ENCODE measurements at places on chromosomes 4 and X.

DNA sequence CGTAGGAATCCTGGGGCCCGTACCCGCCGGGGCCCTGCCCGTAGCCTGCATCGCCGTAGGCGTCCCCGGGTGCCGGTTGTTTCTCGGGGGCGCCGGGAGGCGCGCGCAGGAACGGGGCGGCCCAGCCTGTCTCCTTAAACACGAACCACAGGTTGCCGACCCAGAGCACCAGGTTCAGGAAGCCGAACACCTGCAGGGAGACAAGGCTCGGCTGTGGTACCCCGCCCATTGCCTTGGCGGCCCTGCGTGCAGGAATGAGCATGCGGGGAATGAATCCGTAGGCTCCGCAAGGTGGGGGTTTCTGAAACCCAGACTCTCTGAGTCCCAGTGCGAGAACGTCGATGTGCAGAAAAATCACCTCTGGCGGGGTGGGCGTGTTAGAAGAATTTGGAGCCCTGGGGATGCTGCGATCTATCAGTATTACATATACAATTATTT is 5.4 kb upstream of the PRICKLE3 start:
- no peak for DNase-seq

DNA sequence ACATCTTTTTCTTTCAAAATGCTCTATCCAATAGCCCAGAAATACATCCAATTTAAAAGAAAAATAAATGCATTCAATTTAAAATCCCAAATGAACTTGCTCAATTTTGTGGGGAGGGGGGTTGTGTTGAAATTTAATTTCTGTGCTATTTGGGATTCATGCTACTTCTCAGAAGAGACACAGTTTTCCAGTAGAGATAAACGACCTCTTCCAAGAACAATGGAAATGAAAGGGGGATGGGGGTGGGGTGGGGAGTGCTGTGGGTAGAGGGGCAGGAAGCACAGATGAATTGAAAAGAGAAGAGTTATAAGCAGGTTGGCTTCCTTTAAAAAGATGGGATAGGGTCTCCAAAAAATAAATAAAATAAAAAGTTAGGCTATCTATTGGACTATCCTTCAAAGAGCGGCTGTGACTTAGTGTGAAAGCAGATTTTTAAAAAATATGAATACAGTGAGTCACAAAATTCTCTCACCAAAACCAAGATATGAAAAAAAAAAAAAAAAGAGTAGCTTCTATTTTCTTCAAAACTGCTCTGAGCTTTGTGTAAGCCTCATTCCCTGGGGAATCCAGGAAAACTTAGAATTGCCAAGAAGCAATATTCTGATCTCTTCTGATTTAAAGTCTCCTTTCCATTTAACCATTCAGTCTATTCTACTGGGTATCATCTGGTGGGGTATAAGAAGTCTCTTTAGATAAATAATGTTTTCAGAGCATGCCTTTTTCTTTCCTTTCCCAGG is 324.3 kb downstream of the PTTG2 start:
- no peak for DNase-seq

- DNase-seq: no peak
These were observed 1065.7 kb upstream of the FTHL17 start for GRCh38 chrX:32137525-32137924.

- DNase-seq: no peak
These were observed 118.0 kb upstream of the ATP6AP2 start for GRCh38 chrX:40462795-40463194.

DNA sequence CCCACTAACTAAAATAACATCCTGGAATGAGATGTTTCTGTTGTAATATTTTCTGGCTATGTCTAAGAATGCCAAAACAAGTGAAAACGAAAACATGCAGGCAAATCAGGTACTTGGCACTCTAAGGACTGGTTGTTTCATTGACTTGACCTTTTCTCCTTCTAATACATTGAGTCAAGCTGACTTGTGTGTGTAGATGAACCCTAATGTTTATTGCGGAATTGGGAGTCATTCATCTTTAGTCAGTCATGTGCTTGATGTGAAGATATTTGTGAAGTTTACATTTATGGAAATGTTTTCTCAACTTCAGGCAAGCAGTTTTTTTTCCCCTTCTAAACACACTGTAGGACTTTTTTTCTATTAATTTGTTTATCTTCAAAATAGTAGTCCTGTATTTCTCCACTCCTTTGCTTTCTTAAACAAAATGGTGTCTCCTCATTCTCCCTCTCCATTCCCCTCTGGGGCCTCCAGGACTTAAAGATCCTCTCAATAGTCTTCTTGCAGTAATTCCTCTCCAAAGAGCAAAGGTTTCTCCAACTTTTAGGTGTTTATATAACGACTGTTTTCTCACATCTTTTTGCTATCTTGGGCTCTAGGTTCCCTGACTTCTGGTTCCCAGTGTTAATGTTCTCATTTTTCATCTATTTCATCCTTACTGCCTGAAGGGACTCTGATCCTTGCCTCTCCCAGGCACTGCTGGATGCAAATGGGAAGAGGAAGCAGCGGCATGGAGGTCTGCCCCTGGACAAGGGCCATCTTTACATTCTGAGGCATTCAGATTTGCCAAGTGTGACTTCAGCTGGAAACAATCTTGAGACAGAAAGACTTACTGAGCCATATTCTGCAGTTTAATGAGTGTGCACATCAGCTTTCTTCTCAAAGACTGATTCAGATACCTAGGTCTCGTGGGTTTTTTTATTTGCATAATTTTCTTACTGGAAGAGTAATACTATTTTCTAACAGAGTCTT is 166.4 kb downstream of the ARHGAP6 start:
- DNase-seq: no peak

DNA sequence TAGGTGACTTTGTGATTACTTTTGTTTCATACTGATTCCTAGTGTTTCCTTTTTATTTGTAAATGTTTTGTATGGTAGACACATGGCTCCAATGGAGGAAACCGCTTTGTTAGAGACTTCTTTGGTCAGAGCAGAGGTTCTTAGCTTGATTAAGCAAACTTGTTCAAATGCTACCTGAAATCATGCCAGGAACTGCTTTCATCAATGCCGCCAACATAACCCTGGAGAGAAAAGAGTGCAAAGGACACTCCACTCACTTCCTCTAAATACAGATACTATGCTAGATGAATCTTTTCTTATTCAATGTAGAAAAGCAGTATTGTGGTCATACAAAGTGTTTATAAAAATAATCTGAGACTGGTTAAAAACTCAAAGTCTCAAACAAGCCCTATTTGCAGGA is 25.7 kb upstream of the COX7B2 start:
- DNase-seq: no peak

- DNase-seq: no peak
These were observed 72.3 kb downstream of the STAG2 start for GRCh38 chrX:124033821-124034220.

DNA sequence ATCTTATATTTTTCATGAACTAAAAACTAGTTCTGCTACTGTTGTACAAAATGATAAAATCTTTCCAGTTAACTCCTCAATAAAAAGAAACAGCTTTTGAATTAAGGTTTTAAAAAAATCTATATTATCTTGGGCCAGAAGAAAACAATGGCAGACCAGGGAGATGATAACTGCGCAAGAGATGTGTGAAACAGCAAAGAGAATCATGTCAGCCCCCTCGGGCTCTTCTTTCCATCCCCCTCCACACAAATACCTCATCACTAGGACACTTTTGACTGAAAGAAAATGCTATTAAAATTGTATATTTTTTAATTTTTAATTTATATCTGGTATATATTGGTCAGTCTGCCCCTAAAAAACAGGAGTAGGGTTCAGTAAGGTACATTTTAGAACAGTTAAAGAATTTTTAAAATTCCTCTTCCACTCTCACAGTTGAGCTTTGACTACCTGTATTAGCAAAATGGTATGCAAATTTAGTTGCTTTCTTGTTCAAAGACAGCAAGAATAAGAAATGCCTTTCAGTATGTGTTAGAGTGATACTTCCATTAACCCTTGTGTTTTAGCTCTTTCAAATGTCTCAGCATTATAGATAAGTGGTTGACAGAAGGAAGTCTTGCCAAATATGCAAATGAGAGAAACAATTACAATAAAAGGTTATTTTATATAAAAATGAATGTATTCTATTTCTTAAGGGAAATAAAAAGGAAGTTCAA is 36.4 kb upstream of the LCORL start:
- DNase-seq: no peak

DNA sequence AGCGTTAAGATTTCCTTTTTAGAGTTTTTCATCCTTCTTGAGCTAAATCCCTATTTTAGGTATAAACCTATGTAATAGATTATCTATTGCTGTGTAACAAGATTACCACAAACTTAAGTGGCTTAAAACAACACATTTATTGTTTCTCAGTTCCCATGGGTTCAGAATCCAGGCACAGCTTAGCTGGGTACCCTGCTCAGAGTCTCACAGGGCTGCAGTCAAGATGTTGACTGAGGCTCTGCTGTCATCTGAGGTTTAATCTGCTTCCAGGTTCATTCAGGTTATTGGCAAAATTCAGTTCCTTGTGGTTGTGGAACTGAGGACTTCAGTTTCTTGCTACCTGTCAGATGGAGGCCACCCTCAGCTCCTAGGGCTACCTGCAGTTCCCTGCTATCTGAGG is 60.9 kb downstream of the GK start:
- no peak for DNase-seq

GRCh38 chr4:48699475-48699874 is 80.6 kb downstream of the FRYL start:
- DNase-seq: no peak

DNA sequence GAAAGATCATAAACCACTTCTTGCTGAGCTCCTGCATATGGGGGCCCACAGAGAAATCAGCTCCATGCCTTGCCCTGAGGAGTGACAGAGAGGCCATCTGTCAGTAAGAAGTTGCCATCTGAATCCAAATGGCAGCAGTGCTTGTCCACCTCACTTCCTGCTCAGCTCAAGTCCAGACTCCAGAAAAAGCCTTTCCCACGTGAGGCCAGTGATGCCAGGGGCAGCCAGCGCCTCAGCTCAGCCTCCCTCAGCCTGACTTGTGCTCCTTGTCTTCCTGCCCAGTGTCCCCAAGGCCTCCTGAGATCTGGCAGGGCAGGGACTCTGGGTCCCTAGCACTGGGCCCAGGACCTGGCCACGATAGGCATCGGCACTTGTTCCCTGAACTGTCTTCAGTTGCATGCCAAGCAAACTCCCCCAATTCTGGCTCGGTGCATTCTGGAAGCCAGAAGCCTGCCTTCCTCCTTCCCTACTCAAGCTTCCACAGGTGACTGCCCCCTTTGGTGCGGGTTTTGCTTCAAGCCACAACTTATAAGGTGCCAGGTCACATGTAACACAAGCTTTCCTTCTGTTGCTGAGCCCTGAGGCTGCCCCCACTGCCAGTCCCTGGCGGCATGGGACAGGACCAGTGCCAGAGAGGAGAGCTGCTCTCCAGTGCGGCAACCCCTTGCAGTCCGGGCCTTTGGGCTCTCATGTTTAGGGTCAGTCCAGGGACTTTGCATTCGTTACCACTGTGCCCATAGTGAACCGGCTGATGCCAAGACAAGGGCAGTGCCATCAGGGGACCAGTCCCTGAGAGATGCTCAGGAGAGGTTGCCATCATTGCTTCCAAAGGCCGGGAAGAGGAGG is 2.2 kb downstream of the ZNF185 start:
- no peak for DNase-seq

GRCh38 chrX:17682259-17682658 is 55.0 kb upstream of the SCML1 start:
- peak; percentile 16 for DNase-seq

GRCh38 chr4:5186271-5187064 is 135.2 kb downstream of the STK32B start:
- no peak for DNase-seq

DNA sequence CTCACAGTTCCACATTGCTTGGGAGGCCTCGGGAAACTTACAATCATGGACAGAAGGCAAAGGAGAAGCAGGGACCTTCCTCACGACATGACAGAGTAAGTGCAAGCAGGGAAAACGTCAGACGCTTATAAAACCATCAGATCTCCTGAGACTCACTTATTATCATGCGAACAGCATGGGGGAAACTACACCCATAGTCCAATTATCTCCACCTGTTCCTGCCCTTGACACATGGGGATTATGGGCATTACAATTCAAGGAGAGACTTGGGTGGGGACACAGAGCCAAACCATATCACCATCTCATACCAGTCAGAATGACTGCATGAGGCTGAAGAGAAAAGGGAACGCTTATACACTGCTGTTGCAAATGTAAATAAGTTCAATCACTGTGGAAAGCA is 1066.9 kb upstream of the PCDH7 start:
- no peak for DNase-seq

- DNase-seq: no peak
These were observed 174.4 kb upstream of the TBC1D9 start for GRCh38 chr4:140930557-140930956.

- DNase-seq: no peak
These were observed 166.6 kb upstream of the RAPGEF2 start for GRCh38 chr4:158936238-158936637.

DNA sequence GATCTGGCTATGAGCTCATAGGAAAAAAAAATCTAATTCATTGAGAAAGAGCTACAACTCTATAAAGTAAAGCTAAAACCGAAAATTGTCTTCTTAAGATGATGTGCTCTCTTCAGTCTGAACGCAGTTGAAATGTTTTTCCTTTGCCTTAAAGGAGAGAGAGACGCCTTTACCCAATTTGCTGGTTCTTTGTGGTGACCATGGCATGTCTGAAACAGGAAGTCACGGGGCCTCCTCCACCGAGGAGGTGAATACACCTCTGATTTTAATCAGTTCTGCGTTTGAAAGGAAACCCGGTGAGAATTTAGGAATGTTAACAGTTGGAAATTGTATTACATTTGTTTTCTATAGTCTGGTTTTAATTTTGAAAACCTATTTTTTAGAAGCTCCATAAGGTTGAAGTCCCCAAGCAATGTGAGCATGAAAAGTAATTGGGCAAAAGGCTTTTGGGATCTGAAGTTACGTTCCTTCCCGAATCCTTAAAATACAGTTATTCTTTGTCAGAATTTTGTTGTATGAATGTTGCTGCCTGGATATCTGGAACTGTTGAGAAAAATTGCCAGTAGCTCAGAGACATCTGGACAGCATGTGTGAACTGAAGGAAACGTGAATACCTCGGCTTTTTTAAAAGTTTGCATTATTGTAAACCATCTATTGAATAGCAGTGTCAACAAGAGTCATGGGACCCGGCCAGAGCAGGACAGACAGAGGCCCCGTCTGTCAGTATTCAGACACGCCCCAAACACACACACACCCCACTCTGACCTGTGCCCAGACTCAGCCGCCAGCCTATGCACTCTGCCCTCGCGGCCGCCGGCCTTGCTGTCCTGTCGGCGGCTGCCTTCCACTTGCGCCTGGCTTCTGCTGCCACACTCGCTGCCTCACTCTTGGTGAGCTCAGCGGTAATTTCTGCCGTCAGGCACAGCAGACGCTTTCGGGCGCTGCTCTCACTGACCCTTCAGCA is 9.9 kb downstream of the PIGG start:
- DNase-seq: no peak

GRCh38 chr4:54661686-54662085 is 3.9 kb downstream of the KIT start:
- no peak for DNase-seq

DNA sequence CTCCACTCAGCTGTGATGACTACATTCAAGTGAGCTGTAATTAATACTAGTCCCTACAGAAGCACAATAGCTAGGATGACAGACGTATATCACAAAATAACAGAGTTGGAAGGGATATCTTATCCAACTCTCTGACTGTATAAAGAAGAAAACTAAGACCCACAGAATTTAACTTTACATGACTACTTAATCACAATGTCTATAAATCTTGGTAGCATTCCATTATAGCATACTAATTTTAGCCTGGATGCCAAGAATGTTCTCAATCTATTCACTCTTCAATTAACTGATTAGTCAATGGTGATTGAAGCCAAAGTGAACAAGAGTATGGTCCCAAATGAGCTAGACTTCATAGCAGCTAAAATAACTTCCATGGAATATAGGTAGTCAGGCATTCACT is 31.2 kb downstream of the RPS6KA6 start:
- no peak for DNase-seq
